ENCODE measurements at places on chromosomes 13 and 19.
A peak's percentile ranks its signal among the peaks of the same experiment; 100 is the strongest.

- DNase-seq, result no peak
These were observed 40.6 kb upstream of the KLF12 start for GRCh38 chr13:74174810-74175209.

- DNase-seq, result no peak
These were observed 11.2 kb downstream of the IL17D start for GRCh38 chr13:20714563-20715329.

DNA sequence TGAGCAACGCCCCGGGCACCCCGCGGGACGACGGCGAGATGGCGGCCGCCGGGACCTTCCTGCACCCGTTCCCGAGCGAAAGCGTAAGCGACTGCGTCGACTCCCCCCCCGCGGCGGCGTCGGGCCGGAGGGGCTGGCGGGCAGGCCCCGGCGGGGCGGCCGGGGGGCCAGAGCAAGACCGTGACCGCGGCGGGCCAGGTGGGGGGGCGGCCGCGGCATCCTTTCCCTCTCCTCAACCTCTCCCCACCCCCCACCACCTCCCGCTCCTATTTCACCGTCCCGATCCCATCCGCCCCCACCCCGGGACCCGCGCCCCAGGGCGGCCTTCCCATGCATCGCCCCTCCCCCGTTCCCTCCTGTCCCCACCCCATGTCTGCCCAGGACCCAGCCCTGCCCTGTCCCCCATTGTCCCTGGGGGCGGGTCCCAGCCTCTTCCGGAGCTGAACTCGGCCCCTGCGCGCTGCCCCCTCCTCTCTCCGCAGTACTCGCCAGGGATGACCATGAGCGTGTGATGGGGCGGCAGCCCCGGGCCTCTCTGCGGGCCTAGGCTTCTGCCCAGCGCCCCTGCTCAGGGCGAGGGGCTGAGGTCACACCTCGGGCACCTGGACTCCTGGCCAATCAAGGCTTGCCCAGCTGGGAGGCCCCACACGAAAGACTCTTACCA is 4.1 kb downstream of the ISYNA1 start:
- no peak for DNase-seq

DNA sequence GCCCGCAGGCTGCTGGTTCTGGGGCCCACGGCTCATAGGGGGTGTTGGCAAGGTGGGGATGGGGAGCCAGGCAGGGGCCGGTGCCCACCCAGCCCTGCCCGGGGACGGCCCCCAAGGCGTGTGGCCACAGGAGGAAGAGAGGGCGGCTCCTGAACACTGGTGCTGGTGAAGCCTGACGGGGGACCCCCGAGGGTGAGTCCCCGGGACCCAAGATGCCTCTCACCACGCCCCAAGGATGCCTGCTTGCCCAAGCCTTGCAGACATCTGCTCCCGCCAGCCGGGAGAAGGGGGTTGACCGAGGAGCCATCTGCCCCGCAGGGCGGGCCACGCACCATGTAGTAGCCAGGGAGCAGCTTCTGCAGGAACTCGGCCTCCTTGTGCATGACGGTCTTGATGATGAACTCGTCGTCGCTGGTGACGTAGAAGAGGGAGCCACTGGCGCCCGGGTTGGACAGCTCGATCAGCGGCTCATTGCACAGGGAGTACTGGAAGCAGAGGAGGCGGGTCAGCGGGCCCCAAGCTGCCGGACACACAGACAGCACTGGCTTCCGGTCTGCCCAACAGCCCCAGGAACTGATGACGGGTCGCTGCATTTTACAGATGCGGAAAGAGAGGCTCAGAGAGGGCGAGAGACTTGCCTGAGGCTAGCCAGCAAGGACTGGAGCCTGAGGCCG is 29.6 kb upstream of the CACTIN start:
- no peak for DNase-seq

DNA sequence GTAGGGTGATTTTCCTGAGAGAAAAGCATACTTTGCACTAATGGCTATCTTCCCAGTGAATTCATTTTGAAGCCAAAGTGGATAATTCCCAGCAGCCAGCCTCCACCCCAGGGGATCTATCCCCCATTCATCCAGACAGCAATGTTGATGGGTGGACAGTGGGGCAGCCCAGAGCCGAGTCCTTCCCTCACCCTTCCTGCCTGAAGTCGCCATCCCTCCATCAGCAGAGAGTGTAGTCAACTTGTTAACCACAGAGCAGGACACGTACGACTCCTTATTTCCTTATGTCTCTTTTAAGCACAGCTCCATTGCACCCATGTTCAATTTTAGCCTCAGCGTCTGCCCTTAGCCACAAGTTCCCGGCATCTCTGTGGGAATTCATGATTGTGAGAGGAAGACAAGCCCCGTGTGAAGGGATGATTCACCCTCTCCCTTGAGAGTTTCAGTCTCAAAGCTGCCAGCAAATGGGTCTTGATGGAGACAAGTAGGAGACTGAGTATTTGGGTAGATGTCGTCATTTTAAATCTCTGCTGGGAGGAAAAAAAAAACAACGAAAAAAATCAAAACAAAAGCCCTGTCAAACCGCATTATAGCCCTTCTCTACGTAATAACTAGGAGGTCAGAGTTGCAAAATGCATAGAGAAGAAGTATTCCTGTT is 58.3 kb upstream of the MEDAG start:
- no peak for DNase-seq

GRCh38 chr19:6020972-6021805 is 43.2 kb upstream of the RANBP3 start:
- no peak for DNase-seq

DNA sequence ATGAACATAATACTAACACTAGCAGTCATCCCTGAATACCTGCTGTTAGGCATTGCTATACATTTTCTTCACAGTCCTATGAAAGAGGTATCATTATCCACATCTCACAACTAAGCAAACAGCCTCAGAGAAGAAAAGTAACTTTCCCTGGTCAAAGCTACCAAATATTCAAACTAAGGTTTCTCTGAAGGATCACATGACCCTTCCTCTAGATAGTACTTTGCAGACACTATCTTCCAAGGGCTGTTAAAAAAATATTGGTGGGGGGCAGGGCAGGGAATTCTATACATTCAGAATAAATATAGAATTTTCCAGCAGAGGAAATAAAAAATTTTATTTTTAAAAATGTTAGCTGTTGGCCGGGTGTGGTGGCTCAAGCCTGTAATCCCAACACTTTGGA is 3.1 kb downstream of the SLC25A30 start:
- no peak for DNase-seq

DNA sequence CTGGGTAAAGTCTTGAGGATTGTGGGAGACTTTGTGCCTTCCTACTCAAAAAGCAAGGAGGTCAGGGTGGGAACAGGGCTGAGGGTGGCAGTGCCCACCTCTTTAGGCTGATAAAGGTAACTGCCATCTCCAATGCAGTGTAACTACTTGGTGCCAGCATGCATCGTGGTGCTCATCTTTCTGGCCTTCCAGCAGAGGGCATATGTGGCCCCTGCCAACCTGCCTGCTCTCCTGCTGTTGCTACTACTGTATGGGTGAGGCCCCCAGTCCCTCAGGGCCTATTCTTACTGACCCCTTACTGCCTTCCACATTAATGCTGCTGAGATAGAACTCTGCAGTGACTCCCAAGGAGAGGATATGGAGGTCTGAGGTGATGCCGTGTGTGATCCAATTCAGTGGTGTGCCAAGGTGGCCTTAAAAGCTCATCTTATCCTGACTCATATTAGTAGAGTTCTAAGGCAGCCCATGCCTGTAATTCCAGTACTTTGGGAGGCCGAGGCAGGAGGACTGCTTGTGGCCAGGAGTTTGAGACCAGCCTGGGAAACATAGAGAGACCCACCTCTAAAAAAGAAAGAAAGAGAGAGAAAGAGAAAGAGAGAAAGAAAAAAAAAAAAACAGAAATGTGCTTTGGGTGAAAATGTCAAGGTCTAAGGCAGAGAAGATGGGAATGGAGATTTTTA is 9.7 kb upstream of the ARHGAP45 start:
- peak; percentile 44 for DNase-seq

DNA sequence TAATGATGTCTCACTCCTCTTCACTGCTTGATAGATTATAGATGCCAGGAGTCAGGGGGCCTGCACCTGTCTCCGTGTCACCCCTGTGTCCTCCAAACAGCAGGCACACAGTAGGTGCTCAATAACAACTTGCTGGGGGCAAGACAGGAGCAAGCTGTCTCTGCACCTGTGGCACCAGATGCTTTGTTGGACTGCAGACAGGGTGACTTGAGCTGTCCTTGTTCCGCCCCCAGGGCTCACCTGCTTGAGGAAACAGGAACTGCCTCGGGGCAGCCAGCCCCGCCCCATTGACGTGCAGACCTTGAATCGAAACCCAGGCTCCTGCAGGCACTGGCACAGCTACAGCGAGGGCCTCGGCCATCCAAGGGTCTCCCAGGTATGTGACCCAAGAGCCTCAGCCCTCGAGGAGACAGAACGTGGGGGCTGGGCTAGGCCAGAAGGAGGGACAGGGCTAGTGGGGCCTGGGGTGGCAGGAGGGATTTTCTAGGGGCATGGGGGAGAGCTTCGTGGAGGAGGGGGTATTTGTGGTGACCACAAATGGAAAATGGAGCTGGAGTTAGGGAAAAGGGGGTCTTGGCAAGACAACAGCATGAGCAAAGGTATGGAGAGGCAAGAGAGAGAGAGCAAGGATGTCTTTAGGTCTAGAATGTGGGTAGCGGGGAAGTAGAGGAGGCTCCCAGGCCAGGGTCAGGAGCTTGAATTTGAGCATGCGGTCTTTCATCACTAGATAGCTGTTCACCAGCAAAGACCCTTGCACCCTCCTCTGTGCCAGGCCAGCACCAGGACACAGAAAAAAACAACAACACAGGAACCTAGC is at the start of gene HSH2D:
HSH2D (plus strand) TSS at position 287 of the 817 bp plus-strand sequence. CDS start 5,066 bp downstream, outside the sequence.
- peak; percentile 65 for DNase-seq

DNA sequence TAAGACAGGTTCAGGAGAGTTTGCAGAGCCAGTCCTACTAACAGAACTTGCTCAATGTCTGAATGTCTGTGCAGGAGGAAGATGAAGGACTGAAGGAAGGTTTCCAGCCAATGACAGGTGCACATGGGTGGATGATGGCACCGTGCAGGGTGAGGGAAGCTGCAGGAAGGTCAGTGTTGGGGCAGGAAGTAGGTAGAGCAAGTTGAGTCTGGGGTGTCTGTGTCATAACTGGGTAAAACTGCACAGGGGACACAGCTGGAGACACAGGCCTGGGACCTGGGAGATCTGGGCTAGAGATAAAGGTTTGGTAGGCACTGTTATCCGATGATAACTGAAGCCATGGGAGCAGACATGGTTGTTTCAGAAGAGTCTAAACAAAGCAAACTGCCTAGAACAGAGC is 116.9 kb downstream of the USP12 start:
- no peak for DNase-seq

DNA sequence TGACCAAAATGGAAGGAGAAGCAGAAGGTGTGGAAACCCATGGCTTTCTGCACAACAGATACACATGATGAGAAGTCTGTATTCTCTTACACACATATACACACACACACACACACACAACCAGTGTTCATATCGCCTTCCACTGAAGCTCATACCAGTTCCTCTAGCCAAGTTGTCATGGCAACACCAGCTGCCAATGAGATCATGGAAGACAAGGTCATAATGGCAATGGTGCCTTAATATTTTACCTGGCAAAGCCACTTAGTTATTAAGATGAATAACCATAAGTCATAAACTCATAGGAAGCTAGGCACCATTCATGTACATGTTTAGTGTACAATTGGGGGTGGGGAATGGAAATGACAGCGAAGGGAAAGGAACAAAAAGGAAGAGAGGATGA is 2.6 kb upstream of the DHRS12 start:
- no peak for DNase-seq

GRCh38 chr19:43534816-43535761 is 2.1 kb downstream of the ZNF575 start:
- DNase-seq, result no peak

- no peak for DNase-seq
These were observed 151.3 kb upstream of the ATXN8OS start for GRCh38 chr13:69956349-69956748.

DNA sequence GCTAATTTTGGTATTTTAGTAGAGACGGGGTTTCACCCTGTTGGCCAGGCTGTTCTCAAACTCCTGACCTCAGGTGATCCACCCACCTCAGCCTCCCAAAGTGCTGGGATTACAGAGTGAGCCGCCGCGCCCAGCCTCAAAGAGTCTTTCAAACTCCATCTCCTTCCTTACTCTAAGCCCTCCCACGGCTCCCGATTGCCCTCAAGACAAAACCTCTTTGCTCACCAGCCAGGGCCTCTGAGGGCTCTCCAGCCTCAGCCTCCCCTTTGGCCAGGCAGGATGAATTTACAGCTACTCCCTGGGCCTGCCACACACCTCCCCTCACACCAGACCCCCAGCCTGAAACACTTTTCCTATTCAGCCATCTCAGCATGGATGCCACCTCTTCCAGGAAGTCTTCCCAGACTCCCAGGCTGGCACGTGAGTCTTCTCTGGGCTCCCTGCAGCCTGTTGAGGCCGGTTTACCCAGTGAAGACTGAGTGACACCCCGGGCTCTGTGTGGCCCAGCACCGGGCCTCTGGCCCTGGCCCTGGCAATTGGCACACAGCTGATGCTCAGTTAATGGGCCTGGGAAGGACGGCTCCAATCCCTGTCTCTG is 7.6 kb downstream of the PRSS57 start:
- no peak for DNase-seq

- no peak for DNase-seq
These were observed 11.1 kb downstream of the NAPA start for GRCh38 chr19:47503826-47504150.

DNA sequence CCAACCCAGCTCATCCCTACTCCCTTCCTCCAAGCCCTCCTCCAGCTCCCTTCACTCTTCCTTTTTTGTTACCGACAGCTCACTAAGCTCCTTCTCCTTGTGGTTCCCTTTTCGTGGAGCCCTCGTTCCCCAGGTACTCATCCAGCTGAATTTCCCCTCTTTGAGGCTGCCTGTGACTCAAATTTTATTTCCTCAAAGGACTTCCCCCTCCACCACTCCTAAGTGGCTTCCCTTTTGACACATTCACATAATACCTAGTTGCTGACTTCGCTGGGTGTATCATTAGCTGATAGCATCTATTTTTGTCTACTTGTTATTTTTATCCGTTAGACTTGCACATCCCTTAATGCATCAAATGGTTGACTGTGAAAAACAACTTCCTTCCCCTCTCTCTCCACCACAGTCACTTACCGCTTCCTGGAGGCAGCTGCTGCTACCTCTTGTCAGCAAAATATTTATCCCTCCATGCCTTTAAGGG is 14.5 kb downstream of the FFAR2 start:
- DNase-seq, result peak; percentile 87

DNA sequence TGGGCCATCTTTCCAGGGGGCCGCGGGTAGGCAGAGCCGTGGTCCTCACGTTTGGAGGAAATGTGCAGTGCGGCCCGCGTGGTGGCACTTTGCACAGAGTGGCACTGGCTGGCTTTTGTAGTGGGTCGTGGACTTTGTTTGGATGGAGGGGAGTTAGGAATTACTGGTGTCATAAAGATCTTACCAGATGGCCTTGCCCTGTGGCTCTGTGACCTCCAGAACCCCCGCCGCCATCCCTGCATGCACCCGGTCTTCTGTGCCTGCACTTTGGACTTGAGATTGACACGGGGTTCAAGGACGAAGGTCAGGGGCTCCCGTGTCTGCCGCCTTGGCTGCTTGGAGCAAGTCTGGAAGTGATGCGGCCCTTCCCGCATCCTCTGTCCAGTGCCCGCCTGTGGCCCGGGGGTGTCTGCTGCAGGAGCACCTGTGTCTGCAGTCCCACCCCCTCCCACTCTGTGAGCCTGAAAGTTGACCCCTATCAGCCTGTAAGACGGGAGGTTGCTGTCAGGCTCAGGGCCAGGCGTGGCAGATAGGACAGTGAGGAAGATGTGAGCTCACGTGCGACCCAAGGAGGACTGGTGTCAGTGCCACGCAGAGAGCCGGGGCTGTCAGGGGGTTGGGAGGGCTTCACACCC is 2.2 kb downstream of the GNA11 start:
- no peak for DNase-seq

- no peak for DNase-seq
These were observed 249.3 kb upstream of the HTR2A start for GRCh38 chr13:47146136-47146535.
